ENCODE measurements at places on chromosomes 1 and 21. TPM values are rescaled to one million over a fixed set of nuclear protein-coding genes. Genes with fewer than 3 reads are reported as not detected.
A peak's percentile ranks its signal among the peaks of the same experiment; 100 is the strongest.

GRCh38 chr1:237383791-237384190 is 341.8 kb downstream of the RYR2 start:
- no peaks in the 10 kb centered on the region for H3K36me3 ChIP-seq
- no peak overlapping the region for H3K27ac ChIP-seq
- H3K27me3 ChIP-seq = peaks cover 9% of the 10 kb centered on the region
- no peaks in the 10 kb centered on the region for H3K4me1 ChIP-seq

DNA sequence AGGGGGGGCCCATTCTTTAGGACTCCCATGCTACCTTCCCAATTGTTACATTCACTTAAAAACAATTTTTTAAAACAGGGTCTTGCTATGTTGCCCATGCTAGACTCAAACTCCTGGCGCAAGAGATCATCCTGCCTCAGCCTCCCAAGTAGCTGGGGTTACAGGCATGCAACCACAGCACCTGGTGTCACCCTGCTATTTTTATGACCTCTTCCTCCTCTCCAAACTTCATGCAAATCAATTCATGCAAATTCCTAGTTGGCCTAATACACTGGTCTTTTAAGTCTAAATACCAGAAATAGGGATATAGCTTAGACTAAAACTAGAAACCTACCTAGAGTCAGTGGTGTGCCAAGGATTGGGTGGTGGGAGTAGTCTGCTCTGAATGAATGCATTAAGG is 30.1 kb downstream of the CDKN2C start:
- H3K4me3 ChIP-seq = no peak overlapping the region
- DNase-seq = no peak
- H3K36me3 ChIP-seq = no peaks in the 10 kb centered on the region
- no peak overlapping the region for H3K27ac ChIP-seq
- no peaks in the 10 kb centered on the region for H3K4me1 ChIP-seq
- H3K27me3 ChIP-seq = peaks cover 2% of the 10 kb centered on the region

- no peak for DNase-seq
- no peak overlapping the region for H3K27ac ChIP-seq
- H3K27me3 ChIP-seq = no peaks in the 10 kb centered on the region
- no peaks in the 10 kb centered on the region for H3K4me1 ChIP-seq
- no peak overlapping the region for H3K4me3 ChIP-seq
Measured at GRCh38 chr21:42694751-42695696, 41.6 kb downstream of the PDE9A start.

DNA sequence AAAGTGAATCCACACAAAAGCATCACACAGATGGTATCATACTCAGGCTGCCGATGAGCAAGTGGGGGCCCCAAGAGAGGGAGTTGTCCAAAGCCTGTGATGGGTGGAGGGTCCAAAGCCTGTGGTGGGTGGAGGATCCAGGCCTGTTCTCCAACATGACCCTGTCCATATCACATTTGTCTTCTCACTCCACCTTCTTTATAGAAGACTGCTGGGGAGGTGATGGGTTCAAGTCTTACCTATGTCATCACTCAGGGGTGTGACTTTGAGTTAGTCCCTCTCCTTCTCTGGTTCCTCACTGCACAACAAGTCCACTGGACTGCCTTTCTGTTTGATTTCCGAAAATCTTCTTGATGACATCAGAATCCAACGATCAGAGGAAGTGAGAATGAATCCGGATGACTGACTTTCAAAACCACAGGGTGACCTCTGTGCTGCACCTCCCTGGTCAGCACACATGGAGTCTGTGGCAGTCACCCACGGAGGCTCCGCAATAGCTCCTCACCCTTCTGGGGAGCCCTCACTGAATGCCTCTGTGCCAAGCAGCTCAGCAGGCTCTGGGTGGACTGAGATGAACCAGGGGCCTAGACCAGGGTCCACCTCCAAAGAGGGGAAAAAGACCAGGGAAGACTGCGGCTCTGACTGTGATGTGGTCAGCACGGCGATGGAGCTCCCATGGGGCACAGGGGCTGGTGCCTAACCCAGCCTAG is 166.8 kb downstream of the HIVEP3 start:
- peaks cover 81% of the 10 kb centered on the region for H3K4me1 ChIP-seq
- peaks cover 7% of the 10 kb centered on the region for H3K36me3 ChIP-seq
- H3K27ac ChIP-seq = peak overlapping the region; percentile 92
- no peaks in the 10 kb centered on the region for H3K27me3 ChIP-seq
- peak overlapping the region; percentile 46 for H3K4me3 ChIP-seq
- no peak for DNase-seq

DNA sequence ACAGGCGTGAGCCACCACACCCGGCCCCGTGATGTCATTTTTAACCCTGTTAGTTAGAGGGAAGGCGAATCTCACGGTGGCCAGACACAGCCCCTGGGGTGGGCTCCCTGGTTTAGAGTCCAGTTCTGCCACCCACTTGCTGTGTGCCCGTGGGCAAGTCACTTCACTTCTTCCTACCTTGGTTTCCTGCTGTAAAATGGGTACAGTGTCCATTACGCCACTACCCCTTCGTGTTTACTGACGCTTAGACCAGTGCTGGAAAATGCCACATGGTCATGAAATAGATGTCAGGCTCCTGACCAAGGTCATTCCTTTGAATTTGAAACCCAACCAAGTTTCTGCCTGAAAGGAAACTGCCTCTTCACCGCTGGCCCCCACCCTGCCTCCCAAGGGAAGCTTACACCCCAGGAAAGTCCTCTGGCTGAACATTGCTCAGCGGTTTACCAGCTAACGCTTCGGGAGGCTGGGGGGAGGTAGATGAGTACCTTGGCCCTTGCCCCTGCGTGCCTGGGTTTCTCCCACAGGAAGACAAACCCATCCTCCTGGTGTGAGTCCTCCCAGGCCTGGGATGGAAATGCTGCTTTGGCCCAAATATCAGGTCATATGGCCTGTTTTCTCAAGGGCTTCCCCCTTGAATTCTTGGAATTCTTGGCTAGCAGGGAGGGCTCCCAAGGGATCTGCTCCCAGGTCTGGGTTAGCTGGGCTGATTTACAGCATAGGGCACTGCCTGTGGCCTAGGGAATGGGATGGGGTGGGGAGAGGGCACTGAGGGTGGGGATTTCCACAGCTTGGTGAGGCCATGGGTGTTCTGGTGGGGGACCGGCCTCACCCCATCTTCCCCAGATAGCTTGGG is 7.6 kb upstream of the AADACL4 start:
- no peak overlapping the region for H3K27ac ChIP-seq
- no peak for DNase-seq
- peaks cover 3% of the 10 kb centered on the region for H3K4me1 ChIP-seq
- H3K27me3 ChIP-seq = peaks cover 8% of the 10 kb centered on the region
- H3K4me3 ChIP-seq = no peak overlapping the region
- peaks cover 2% of the 10 kb centered on the region for H3K36me3 ChIP-seq

DNA sequence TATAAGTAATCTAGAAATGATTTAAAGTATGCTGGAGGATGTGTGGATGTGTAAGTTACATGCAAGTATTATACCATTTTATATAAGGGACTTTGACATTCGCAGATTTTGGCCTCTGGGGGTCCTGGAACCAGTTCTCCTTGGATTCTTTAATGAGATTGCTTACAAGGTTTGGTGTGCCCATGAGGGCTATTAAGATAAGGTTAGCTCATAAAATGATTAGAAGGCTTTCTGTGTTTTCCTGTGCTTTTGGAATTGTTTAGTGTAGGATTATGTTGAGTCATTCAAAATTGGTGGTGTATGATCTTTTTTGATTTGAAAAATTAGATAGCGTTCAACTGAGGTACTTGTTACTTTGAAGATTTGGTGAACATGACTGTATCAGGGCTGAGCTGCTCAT is 5.6 kb downstream of the USP25 start:
- peak overlapping the region; percentile 17 for H3K27ac ChIP-seq
- H3K4me3 ChIP-seq = peak overlapping the region; percentile 64
- H3K36me3 ChIP-seq = peaks cover 6% of the 10 kb centered on the region
- no peaks in the 10 kb centered on the region for H3K27me3 ChIP-seq
- no peak for DNase-seq

- no peaks in the 10 kb centered on the region for H3K36me3 ChIP-seq
- no peak overlapping the region for H3K4me3 ChIP-seq
- H3K27ac ChIP-seq = no peak overlapping the region
- no peaks in the 10 kb centered on the region for H3K27me3 ChIP-seq
- no peak for DNase-seq
Measured at GRCh38 chr1:43235451-43236121, 34.2 kb upstream of the TMEM125 start.

GRCh38 chr1:152190589-152190988 is 31.6 kb upstream of the RPTN start:
- no peaks in the 10 kb centered on the region for H3K36me3 ChIP-seq
- no peaks in the 10 kb centered on the region for H3K27me3 ChIP-seq
- peaks cover 4% of the 10 kb centered on the region for H3K4me1 ChIP-seq
- no peak overlapping the region for H3K27ac ChIP-seq

DNA sequence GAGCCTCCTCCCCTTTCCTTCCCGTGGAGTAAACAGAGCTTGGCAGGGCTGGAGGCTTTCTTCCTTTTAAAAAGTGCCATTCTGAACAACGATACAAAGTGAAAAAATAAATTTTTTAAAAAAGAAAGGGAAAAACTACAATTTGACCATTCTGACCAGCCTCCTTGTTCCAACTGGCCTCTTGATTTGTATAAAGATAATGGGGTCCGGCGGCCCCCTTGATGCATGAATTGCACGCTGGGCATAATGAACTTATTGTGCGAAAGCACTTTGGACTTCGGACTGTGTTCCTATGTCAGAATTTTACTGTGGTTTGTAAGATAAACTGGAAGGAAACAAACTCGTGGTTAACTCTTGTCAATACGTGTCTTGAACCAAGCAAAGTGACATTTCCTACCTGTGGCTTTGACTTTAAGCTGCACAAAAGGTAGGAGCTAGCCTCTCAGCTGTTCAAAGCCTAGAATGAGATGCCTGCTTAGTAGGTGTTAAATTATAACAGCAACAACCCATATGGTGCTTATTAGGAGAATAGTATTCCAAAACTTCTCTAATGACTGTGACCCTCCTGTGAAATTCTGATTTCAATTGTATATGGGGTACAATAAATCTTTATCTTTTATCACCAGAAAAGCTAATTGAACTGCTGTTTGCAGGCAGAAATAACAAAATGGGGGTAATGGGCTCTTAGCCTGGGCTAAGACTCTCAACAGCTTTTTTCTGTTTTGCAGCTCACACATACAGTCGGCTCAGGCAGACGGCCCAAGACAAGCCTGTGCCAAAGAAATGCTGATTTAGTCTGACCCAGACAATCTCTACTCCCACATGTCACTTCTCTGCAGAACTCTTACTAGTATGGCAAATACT is 9.3 kb downstream of the IRF2BP2 start:
- H3K27me3 ChIP-seq = no peaks in the 10 kb centered on the region
- peaks cover 55% of the 10 kb centered on the region for H3K4me1 ChIP-seq
- peaks cover 36% of the 10 kb centered on the region for H3K36me3 ChIP-seq

DNA sequence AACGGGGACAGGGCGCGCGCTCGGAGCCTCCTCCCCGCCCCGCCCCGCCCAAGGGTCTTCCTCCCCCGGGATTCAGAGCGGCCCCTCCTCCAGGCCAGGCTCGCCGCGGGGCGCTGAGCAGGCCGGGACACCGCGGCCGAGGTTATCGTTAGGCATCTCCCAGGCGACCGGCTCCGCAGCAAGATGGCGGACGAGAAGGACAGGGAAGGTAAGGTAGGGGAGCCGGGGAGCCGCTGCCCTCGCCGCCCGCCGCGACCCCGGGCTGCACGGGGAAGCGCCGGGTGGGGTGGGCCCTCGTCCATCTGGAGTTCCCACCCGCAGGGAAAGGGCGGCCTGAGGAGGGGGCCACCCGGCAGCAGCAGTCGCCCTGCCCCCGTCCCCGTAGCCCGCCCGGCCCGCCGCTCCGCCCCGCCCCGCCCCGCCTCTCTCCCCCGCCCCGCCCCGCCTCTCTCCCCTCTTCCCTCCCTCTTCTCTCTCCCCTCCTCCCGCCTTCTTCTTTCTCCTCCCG is 105.9 kb upstream of the HNRNPU start:
- peak; percentile 76 for DNase-seq
- peak overlapping the region; percentile 88 for H3K4me3 ChIP-seq
- peaks cover 11% of the 10 kb centered on the region for H3K4me1 ChIP-seq
- H3K27ac ChIP-seq = peak overlapping the region; percentile 97

DNA sequence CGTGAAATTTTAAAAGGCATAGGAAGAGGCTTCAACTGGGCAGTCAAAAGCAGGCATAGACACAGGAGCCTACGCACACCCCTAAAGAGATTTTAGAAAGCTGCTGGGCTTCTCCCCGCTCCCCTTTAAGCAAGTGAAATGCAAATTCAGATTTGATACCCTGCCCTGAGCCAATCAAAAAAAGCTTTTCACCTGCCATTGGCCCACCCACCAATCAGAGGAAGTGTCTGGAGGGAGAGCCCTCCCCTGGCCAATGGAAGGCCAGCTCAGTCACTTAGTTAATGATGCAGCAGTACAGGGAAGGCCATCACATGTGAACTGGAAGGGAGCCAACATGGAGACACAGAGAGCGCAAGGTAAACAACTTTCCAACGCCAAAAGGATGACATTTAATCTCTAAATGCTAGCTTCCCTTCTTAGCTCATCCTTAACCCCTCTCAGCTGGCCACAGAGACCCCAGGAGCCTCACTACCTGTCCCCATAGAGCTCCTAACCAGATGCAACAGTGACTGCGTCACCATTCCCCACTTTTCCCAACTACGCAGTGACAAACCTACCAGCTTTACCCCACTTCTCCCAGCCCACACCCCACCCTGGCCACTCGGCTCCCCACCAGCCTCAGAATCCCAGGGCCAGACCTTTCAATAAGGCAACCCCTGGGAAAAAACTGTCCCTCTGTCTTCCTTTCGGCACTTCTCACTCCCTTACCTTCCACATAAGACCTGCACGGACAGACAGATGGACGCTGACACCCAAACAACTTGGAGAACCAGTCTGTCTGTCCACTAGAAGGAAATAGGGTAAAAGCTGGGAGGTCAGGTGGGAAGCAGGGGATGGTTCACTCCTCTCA is 71.0 kb downstream of the CD46 start:
- DNase-seq = peak; percentile 78
- H3K4me3 ChIP-seq = peak overlapping the region; percentile 77
- peaks cover 75% of the 10 kb centered on the region for H3K4me1 ChIP-seq
- H3K27me3 ChIP-seq = no peaks in the 10 kb centered on the region
- peak overlapping the region; percentile 90 for H3K27ac ChIP-seq

- no peaks in the 10 kb centered on the region for H3K36me3 ChIP-seq
- H3K4me3 ChIP-seq = no peak overlapping the region
- DNase-seq = no peak
- H3K27me3 ChIP-seq = no peaks in the 10 kb centered on the region
Measured at GRCh38 chr1:56322211-56322610, 257.2 kb downstream of the PLPP3 start.

GRCh38 chr1:47992720-47993415 is 4.3 kb downstream of the TRABD2B start:
- no peak overlapping the region for H3K4me3 ChIP-seq
- H3K27ac ChIP-seq = no peak overlapping the region
- peaks cover 34% of the 10 kb centered on the region for H3K27me3 ChIP-seq
- H3K36me3 ChIP-seq = no peaks in the 10 kb centered on the region

- no peak overlapping the region for H3K4me3 ChIP-seq
- no peaks in the 10 kb centered on the region for H3K36me3 ChIP-seq
- no peak for DNase-seq
- H3K4me1 ChIP-seq = peaks cover 17% of the 10 kb centered on the region
- peaks cover 3% of the 10 kb centered on the region for H3K27me3 ChIP-seq
- no peak overlapping the region for H3K27ac ChIP-seq
Measured at GRCh38 chr21:35579520-35580293, 480.6 kb downstream of the SETD4 start.

The CYP4A22 gene
- not detected for total RNA-seq

The ITLN2 gene
- not detected for total RNA-seq

The CD1C gene
- total RNA-seq = 0.65 TPM

The GSTM5 gene
- 0.50 TPM for total RNA-seq

The OLFML2B gene
- not detected for total RNA-seq

The LRRC38 gene
- not detected for total RNA-seq

The BTBD8 gene
- total RNA-seq = 1.3 TPM

The CYP4B1 gene
- total RNA-seq = not detected

The KCNN3 gene
- not detected for total RNA-seq

The SMPDL3B gene
- total RNA-seq = 0.38 TPM

The SPTA1 gene
- total RNA-seq = 0.31 TPM

The CRYZ gene
- total RNA-seq = 6.0 TPM

Measured in activated CD8-positive, alpha-beta T cell treated with anti-CD3 and anti-CD28 coated beads for 36 hours (primary cell).